Activated naive CD4-positive, alpha-beta T cell (primary cell): ENCODE measurements at places on chromosomes 1 and 21.
A peak's percentile ranks its signal among the peaks of the same experiment; 100 is the strongest.

GRCh38 chr1:183069562-183070216 is 46.5 kb downstream of the LAMC1 start:
- DNase-seq: no peak

DNA sequence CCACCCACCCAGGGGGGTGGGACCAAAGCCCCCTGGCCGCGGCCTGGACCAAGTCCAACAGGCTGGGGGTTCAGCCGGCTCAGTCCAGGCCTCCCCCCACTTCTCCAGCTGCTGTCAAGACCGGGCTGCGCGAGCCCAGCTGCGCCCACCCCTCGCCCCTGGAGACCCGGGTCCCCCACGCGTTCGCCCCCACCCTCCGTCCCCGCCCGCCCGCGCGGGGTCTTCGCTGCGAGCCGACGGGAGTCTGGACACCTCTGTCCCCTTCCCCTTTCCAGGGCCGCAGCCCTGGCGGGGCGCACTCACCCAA is 253 bp downstream of the RAP1GAP start:
- DNase-seq: no peak

- no peak for DNase-seq
Measured at GRCh38 chr1:246765521-246765920, 41.3 kb downstream of the SCCPDH start.

GRCh38 chr1:19918057-19918456 is 5.4 kb downstream of the PLA2G2E start:
- DNase-seq: peak; percentile 73

GRCh38 chr1:62144238-62144831 is 50.3 kb upstream of the L1TD1 start:
- DNase-seq: no peak

DNA sequence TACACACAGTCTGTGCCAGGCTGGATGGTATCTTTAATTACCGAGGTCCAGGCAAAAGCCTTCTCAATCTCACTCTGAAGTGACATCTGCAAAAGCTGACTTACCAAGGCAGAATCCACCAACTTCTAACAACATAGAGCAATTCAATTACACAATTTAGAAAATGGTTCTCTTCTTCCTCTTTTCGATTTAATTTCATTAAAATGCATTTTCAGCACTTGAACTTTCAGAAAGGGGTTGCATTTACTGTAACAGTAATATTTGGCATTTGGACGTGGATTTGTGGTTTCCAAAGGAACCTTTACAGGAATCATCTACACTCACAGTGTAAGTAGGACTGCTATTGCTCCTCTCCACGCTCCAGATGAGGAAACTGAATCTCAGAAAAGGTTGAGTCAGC is 53.3 kb downstream of the ERO1B start:
- DNase-seq: no peak

DNA sequence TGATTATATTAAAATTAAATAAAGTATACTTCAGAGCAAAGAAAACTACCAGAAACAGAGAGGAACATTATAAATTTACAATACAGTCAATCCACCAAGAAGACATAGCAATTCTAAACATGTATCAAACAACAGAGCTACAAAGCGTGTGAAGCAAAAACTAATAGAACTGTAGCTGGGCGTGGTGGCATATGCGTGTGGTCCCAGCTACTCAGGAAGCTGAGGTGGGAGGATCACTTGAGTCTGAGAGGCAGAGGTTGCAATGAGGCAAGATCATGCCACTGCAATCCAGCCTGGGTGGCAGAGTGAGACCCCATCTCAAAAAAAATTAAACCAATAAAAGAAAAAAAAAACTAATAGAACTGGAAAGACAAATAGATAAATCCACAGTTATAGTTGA is 12.3 kb downstream of the CCDC185 start:
- DNase-seq: no peak

DNA sequence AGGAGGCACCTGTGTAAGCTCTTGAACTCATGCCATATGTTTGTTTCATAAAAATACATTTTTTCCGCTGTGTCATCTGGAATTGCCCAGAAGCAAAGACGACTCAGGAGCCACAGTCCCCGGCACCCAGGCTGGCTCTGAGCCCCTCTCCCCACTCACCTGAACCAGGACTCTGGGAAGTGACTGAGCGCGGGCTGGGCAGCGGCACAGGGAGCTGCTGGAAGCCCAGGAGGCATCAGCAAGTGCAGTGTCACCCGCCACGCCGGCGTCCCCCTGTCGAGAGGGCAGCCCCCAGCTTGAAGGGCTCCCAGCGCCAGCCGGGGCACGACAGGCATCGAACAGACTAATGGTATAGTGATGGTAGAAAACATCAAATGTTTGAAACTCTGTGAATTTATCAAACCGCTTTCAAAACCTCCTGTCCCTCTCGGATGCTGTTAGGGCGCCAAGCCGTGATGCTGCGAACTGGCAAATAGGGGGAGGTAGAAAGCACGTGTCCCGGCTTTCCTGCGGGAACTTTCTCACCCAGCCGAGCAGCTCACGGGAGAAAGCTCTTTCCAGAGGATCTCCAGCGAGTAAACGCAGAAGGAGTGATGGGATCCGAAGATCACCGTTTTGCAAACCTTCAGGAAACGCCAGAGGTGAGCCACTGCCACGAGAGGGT is 57.8 kb upstream of the COL18A1 start:
- DNase-seq: no peak

GRCh38 chr1:226308166-226308722 is 720 bp downstream of the LIN9 start:
- no peak for DNase-seq

DNA sequence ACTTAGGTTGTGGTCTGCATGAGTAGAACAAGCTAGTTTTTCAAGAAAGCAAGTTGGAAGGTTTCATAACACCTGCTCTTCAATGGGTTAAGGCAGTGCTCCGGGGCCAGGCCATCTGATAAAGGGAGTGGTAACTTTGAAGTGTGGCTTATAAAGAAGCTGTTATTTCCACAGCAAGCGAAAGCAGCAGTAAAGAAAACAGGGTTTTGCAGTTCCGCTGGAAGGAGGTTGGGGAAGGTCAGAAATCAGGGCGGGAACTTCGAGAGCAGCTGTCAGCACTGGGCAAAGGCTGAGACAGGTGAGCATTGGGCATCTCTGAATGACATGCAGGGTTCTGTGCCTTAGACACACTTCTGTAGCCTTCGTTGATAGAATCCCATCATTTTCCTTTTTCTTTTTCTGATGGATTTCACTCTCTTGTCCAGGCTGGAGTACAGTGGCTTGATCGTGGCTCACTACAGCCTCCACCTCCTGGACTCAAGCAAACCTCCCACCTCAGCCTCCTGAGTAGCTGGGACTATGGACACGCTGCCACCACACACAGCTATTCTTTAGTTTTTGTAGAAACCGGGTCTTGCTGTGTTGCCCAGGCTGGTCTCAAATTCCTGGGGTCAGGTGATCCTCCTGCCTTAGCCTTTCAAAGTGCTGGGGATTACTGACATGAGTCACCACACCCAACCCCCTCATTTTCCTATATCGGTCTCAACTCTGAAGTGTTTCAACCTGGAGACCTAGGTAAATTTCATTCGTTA is 20.5 kb downstream of the TMEM51 start:
- no peak for DNase-seq

DNA sequence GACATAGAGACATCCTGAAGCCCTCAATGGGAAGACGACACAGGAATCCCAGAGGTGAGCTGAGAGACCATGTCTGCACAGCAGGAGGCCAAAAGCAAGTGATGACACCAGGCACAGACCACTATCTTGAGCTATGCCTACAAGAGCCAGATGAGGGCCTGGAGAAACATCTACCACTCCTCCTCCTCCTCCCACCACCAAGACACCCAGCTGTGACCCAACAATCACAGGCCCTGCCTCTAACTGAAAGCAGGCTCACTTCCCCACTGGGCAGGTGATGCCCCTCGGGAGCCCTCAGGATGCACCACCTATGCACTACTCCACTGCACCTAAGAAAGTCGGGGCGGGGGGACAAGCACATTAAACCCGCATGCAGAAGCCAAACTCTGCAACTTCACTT is 16.5 kb downstream of the TADA1 start:
- DNase-seq: no peak

GRCh38 chr21:14720237-14720636 is 174.1 kb upstream of the SAMSN1 start:
- DNase-seq: no peak

DNA sequence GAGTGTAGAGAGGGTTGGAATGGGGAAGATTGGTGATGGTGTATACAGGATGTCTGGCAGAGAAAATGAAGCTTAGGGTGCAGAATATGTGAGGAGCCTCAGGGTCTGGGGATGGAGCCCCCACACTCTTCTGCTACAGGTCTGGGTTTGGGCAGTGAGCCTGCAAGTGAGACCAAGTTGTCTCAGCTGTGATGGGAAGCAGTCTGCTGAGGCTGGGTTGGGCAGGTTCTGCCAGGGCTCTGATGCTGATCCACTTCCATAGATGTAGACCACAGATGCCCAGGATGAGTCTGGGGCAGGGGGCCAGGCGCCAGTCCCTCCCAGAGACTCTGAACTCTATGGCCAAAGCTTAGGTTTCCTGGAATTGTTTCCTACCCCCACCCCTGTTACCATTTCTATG is 516.9 kb downstream of the PTPRU start:
- no peak for DNase-seq

DNA sequence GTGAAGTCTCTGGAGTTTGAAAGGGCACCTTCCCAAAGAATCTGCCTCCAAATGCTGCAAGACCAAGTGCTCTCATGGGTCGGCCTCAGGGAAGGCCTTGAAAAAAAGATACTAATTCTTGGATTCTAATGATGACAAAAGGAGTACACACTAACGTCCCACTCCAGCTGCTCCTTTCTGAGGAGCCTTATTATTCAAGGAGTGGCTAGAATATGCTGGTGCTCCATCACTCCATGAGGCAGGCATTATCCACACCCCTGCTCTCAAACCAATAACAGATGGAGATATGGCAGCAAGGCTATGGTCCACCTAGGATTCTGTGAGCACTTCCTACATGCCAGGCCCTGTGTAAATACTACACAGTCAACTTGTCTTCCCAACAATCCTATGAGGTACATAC is 54.4 kb downstream of the FAM78B start:
- DNase-seq: no peak

- DNase-seq: no peak
Measured at GRCh38 chr1:32877211-32878110, 6.7 kb upstream of the FNDC5 start.

DNA sequence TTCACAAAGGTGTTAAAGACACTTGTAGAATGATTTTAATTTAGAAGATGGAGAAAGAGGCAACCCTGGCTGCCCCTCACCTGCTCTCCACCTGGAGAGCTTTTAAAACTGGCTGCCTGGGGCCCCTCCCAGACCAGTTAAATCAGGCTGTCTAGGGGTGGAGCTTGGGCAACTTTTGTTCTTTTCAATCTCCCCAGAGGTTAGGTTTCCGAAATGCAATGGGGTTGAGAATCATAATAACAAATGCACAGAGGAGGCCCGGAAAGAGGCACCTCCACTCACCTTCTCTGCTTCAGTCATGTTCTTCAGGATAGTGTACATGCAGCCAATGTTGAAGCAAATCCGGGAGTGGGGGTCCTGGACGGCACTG is 400 bp downstream of the NCF2 start:
- DNase-seq: no peak

DNA sequence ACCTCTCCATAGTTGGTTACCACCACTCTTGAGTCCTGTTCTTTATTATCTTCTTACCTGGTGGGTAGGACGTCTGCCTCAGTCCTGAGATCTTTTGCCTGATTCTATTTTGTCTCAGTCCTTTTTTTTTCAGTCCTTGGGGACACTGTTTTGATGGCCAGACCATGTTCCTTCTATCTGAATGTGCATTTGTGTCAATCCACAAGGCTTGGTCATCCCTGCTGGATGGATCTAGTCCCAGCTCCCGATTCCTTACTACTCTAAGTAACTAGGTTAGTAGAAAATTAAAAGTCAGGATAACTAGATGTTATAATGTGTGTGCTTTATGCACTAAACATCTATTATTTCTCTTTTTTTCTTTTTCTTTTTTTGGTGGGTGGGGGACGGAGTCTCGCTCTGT is 28.1 kb upstream of the AK4 start:
- no peak for DNase-seq

GRCh38 chr1:154304664-154305337 is 16.1 kb upstream of the AQP10 start:
- DNase-seq: no peak

GRCh38 chr1:6448749-6449631 is 17.0 kb downstream of the TNFRSF25 start:
- no peak for DNase-seq

DNA sequence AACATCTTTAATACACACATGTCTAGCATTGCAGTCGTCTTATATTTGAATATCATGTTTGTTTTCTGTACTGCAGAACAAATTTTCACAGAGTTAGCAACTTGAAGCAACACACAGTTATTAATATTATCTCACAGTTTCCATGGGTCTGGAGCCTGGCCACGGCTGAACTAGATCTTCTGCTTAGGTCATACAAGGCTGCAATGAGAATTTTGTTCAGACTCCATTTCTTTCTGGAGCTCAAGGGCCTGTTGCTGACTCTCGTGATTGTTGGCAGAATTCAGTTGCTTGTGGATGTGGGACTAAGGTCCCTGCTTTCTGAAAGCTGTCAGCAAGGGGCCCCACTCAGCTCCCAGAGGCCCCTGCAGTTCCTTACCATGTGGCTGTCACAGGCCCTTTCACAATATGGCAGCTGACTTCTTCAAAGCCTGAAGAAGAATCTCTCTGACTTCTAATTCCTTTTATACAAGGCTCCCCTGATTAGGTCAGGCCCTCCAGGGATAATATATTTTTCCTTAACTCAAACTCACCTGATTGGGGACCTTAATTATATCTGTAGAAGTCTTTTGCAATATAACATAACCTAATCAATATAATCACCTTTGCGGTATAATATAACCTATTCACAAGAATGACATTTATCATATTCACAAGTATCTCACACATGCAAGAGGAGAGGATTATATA is 296.3 kb downstream of the NFIA start:
- DNase-seq: no peak

DNA sequence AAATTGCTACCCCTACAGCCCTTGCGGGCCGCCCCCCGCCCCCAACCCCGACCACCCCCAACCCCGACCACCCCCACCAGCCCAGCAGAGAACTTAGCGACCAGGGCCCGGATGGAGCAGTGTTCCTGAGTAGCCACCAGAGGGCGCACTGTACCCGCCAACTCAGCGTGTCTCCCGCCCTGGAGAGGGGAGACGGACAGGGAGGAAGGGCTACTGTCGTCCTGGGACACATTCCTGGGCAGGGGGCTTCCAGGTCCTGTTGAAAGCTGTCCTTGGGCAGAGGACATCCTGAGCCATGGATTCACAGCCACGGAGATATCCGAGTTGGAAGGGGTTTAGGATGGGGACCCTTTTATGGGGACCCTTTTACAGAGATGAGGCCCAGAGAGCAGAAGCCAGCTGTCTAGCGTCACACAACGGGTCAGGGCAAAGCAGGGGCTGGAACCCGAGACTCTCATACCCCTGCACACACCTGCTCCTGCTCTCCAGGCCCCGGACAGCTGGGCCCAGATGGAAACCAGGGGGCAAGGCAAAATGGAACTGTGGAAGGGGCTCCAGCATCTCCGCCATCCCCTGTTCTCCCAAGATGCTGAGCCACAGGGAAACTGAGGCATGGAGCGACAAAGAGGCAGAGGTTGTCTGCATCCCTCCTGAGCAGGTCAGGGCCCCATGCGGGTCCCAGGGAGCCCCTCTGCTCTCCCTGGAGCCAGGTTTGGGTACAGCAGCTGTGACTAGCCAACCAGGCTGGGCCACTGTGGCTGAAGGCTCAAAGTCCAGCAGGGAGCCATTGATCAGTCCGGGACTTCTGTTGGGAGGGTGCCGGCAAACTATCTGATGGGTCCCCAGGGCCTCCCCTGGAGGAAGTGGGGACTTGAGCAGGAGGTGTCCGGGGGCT is 25.0 kb upstream of the LAPTM5 start:
- DNase-seq: peak; percentile 24

GRCh38 chr1:44842862-44843655 is at the start of gene PTCH2:
PTCH2 (minus strand) TSS chr1:44843253; CDS start chr1:44842932, 321 bp downstream.
- DNase-seq: no peak

- DNase-seq: no peak
Measured at GRCh38 chr1:43171312-43171875, 696 bp downstream of the EBNA1BP2 start.
